ENCODE measurements at places on chromosomes 6 and 20. TPM values are rescaled to one million over a fixed set of nuclear protein-coding genes. Genes with fewer than 3 reads are reported as not detected.

- DNase-seq = no peak
Observed at GRCh38 chr6:21931641-21932335, 338.2 kb downstream of the SOX4 start.

DNA sequence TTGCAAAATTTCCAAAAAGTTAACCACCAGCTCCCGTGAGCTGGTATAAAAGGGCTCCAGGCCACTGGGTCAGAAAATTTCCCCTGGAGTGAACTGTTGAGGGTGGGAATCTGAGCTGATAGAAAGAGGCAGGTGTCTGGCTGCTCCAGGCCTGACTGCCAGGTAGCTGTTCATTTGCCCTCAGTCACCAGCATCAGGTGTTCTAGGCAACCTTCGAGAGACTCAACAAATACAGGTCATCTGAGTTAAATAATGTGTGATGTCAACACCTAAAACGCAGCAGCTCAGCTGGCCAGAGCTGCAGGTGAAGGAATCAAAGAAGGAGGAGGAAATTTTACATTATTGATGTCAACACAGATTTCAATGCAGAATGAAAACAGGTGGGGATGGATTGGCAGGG lies 46.7 kb downstream of the KCNK5 start:
- no peak for DNase-seq

DNA sequence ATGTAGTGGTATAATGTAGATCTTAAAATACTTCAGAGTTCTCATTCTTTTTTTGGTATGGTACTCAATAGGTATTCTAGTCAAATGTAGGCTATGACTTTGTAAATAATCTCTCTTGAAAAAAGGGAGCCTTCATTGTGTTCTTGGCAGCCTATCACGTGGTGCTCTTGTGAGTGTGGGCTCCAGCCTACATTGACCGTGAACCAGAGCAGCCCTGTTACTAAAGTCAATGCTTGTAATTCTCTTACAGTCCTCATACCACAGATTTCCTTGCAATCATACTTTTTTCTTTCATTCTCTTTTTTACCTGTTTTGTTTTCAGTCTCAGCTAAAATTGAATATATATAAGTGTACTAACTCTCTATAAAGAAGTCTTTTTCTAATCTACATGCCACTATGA lies 31.1 kb downstream of the ARID1B start:
- DNase-seq = no peak

Gene TGM2
- 383 TPM for total RNA-seq

Gene FOXC1
- 5.5 TPM for total RNA-seq

All from left cardiac atrium (tissue), 4 donors.